Bronchial smooth muscle cell (primary cell): ENCODE measurements at places on chromosomes 2 and 18. TPM values are rescaled to one million over a fixed set of nuclear protein-coding genes. Genes with fewer than 3 reads are reported as not detected.

Gene ACKR3
- total RNA-seq: 0.86 and 3.2 TPM in 2 replicates

Gene SYT4
- not detected in 2 replicates for total RNA-seq

Gene MTERF4
- 36.6 and 58.6 TPM in 2 replicates for total RNA-seq

Gene ZNF2
- total RNA-seq: 8.8 and 10.2 TPM in 2 replicates

Gene UGT1A3
- total RNA-seq: not detected in 2 replicates

Gene PCARE
- not detected in 2 replicates for total RNA-seq

Gene MDH1B
- 3.2 TPM in 2 replicates for total RNA-seq

Gene SULT1C4
- 0.16 TPM in 1 of 2 replicates, not detected in the other for total RNA-seq

Gene PCGF1
- 28.2 and 34.9 TPM in 2 replicates for total RNA-seq

Gene CCDC85A
- total RNA-seq: 0.32 TPM in 1 of 2 replicates, not detected in the other

Gene FSHR
- under 0.01 TPM in 1 of 2 replicates, not detected in the other for total RNA-seq

Gene MTCL1
- 32.9 and 46.7 TPM in 2 replicates for total RNA-seq

Gene DOK6
- total RNA-seq: 3.2 and 9.0 TPM in 2 replicates

Gene CNGA3
- 0.16 TPM in 1 of 2 replicates, not detected in the other for total RNA-seq

Gene ADRA2B
- total RNA-seq: not detected in 2 replicates

Gene SLC35F6
- 26.3 and 33.6 TPM in 2 replicates for total RNA-seq

Gene TCF4
- 57.8 and 78.8 TPM in 2 replicates for total RNA-seq

Gene TFPI
- 103 and 147 TPM in 2 replicates for total RNA-seq

Gene ALLC
- not detected in 2 replicates for total RNA-seq
